ENCODE measurements at places on chromosomes 3 and 15.

GRCh38 chr3:101591071-101591470 is 17.1 kb downstream of the PCNP start:
- DNase-seq = no peak

GRCh38 chr15:100909989-100910955 is 8.9 kb upstream of the LRRK1 start:
- DNase-seq = no peak

GRCh38 chr3:5195605-5196004 is 8.1 kb downstream of the EDEM1 start:
- no peak for DNase-seq

DNA sequence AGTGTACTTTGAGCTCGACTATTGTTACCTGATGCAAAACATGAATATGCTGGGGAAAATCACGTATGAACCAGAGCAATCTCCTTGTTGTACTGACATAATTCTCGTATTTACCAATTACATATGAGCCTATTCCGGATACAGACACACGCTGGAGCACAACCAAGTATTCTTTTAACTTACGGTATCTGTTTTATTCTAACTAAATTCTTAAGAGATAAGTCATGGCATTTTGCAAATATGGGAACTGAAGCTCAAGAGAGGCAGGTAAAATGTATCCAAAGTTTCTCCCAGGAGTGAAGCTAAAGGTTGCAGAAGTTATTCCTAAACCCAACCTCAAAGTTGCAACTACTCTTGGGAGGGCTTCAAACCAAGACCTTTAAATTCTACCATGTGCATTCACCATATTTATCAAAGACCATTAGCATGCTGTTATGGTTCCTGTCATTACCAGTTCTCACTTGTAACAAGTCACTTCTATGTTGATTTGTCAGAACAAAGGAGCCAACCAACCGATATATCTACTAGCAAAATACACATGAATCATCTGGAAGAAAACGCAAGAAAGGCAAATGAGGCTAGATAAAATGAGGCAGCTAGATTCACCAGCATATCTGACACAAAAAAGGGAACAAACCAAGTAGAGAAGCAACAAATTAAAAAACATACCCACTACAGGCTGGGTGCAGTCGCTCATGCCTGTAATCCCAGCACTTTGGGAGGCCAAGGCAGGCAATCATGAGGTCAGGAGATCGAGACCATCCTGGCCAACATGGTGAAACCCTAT is 17.8 kb downstream of the TBL1XR1 start:
- DNase-seq = no peak

DNA sequence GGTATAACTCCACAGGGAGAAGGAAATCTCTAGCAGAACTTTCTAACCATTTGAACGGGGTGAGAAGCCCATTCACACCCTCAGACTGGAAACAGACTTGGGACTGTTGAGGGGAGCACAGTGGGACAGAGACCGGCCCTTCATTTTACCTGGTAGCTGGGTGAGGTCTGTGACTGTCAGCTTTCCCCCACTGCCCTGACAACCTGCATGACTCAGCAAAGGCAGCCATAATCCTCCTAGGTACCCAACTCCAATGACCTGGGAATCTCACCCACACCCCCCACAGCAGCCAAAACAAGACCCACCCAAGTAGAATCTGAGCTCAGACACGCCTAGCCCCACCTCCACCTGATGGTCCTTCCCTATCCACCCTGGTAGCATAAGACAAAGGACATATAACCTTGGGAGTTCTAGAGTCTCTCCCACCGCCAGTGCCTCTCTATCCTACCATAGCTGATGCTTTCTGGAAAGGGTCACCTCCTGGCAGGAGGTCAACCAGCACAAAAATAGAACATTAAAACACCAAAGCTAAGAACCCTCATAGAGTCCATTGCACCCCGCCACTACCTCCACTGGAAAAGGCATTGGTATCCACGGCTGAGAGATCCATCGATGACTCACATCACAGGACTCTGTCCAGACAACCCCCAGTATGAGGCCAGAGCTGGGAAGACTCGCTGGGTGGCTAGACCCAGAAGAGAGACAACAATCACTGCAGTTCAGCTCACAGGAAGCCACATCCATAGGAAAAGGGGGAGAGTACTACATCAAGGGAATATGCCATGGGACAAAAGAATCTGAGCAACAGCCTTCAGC is 28.0 kb downstream of the SENP7 start:
- no peak for DNase-seq

Data from stimulated activated CD4-positive, alpha-beta T cell treated with anti-CD3 and anti-CD28 coated beads, Interleukin-12 subunit alpha, Interleukin-12 subunit beta, amount 100 ng/mL, for 24 hours (primary cell).